MCF 10A (cell line): ENCODE measurements at places on chromosomes 13 and 19.

- no peak for DNase-seq
Measured at GRCh38 chr13:101726681-101727080, 274.2 kb downstream of the ITGBL1 start.

GRCh38 chr19:7393459-7393858 lies 44.7 kb downstream of the ARHGEF18 start:
- DNase-seq, result no peak

DNA sequence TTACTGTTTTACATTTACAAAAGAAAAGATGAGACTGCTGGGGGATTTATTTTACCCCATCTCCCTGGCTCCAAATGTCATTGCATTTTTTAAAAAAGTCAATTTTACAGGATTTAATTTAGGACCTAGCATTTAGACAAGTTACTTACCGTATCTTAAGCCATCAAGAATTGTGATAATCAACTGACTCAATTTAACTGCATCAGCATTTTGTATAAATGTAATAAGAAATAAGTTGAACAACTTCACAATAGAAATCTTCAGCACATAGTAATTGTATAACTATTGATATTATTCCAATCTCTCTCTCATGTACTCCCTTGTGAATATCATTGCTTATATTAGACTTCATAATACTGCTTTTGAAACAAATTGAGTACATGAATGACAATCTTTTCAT lies 907.5 kb upstream of the SLC10A2 start:
- no peak for DNase-seq

- DNase-seq, result peak; percentile 89
Measured at GRCh38 chr19:14505488-14506239, 9.7 kb upstream of the GIPC1 start.

DNA sequence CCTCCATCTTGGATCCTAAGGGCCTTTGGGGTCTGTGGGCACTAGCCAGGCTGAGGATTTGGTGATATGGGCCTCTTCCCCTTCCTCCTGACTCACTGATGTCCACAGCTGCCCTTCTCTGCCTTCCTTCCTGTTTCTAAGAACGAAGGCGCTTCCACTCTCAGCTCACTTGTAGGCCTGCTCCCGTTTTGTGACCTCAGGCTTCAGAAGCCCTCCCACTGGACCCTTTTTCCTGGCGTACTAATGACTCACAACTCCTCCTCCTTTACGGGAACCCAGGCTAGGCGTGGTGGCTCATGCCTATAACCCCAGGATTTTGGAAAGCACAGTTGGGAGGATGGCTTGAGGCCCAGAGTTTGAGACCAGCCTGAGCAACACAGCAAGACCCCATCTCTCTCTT lies 55.6 kb downstream of the TMED1 start:
- peak; percentile 92 for DNase-seq

- peak; percentile 64 for DNase-seq
Measured at GRCh38 chr13:29849731-29850212, 645 bp downstream of the UBL3 start.
